ENCODE measurements at places on chromosomes 1 and 21.

DNA sequence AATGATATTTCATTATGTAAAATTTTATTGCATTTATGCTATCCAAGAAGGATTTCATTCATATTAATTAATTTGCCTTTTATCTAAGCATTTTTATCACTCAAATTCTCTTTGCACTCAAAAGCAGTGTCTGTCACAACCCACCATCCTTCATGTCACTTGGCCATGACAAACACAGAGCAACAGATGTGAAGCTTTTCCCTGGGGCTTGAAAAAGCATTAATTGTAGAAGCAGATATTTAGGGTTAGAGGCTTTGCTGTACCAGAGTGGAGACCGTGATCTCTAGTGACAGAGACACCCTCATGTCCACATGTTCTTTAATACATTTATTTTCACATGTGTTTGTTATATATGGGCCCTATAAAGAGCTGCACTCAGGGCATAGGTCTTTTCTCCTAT, 230.5 kb downstream of the SPATA17 start:
- DNase-seq: no peak

GRCh38 chr1:112934577-112934976, 21.4 kb downstream of the SLC16A1 start:
- no peak for DNase-seq

DNA sequence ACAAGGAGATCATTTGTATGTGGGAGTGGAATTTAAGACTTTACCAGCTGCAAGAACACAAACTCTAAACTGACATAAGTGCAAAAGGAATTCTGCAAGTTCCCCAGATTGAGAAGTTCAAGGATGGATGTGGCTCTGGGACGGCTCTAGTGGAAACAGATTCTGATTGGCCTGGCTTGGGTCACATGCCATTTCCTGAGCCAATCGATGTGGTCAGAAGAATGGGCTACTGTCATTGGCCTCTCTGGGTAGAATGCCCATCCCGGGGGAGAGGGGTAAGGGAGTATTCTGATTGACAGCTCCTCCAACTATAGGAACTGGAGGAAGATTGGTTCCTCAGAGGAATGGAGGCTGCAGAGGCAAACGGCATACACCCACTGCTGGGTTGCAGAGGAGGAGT, 6.0 kb upstream of the IFNLR1 start:
- no peak for DNase-seq

DNA sequence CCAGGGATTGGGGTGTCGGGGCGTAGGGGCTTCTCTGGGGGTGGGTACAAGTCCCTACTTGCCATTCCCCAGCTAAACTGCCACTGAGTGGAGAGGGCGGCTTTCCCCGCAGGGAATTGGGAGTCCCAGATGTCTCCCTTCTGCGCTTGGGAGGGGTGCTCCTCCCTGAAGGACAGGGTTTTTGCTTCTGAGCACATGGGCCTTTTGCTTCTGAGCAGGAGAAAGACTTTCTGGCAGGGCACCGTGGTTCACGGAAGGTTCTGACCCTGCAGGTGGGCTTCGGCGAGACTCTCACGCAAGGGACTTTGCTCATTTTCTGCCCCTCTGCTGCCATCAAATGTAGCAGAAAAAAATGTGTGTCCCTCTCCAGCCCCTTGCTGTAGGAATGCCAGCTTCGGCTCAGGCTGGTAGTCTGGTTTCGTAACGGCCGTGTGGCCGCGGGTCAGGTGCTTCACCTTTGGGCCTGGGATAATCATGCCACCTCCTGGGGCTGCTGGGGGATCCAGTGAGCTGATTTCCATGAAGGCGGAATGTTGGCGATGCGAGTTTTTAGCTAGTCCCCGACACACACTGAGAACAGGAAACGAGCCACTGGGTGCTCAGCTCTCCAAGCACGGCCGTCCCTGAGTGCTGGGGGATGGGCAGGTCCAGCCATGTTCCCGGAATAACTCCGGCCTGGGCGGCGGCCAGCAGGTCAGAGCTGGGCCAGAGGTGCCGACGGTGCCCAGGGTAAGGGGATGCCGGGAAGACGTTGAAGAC, 364.0 kb downstream of the CAMTA1 start:
- DNase-seq: no peak

GRCh38 chr1:201364808-201365105, 12.7 kb downstream of the TNNT2 start:
- no peak for DNase-seq

- no peak for DNase-seq
Observed at GRCh38 chr21:29378832-29379231, 80.1 kb downstream of the BACH1 start.

DNA sequence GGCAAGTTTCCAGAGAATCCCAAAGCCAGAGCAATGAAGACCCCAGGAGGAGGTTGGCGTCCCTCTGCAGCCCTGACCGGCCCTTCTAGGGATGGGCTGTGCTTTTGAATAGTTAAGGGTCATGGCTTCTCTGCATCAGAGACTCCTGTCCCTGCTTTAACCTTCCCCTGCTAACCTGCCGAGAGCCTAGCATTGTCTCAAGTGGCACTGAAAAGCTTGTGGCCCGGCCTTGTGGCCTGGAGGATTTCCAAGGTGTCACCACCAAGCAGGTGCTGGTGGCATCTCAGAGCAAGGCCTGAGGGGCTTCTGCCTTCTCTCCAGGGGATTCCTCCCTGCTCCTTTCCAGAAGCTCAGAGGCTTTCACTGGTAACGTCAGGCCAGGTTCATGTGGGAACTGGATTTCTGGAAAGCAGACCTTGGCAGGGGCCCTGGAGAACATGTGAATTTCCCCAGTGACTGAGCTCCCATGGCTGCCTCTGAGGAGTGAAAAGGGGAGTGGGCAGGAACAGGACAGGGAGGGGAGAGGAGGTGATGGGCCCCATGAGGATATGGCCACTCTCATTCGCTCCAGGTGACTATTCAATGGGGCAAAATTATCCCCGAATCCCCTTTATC, 409.9 kb downstream of the PTPRU start:
- DNase-seq: no peak

- no peak for DNase-seq
Observed at GRCh38 chr1:27106561-27107323, 48.2 kb downstream of the SLC9A1 start.

- DNase-seq: no peak
Observed at GRCh38 chr1:155082301-155083051, 3.8 kb downstream of the EFNA3 start.

All from AML-193 (cell line).